PC-9 (cell line): ENCODE measurements at places on chromosomes 3 and 15. TPM values are rescaled to one million over a fixed set of nuclear protein-coding genes. Genes with fewer than 3 reads are reported as not detected.

The DLL4 gene
- total RNA-seq: 0.48 and 0.55 TPM in 2 replicates

The LMAN1L gene
- total RNA-seq: not detected in 2 replicates

The CNTN3 gene
- total RNA-seq: not detected in 2 replicates

The LRRC2 gene
- total RNA-seq: 0.08 and 0.22 TPM in 2 replicates

The SOX14 gene
- total RNA-seq: not detected in 2 replicates

The ZDHHC19 gene
- not detected in 2 replicates for total RNA-seq

The SCG3 gene
- not detected in 2 replicates for total RNA-seq

The CPNE9 gene
- total RNA-seq: not detected in 2 replicates

The NR2F2 gene
- 48.4 and 72.1 TPM in 2 replicates for total RNA-seq

The BFSP2 gene
- total RNA-seq: not detected in 2 replicates

The FAM3D gene
- not detected in 2 replicates for total RNA-seq

The FGD5 gene
- not detected in 2 replicates for total RNA-seq

The C3orf20 gene
- not detected in 2 replicates for total RNA-seq

The RETNLB gene
- total RNA-seq: not detected in 2 replicates

The CPLX3 gene
- not detected in 2 replicates for total RNA-seq

The CSTA gene
- 16.8 and 18.0 TPM in 2 replicates for total RNA-seq

The PRICKLE2 gene
- 7.9 and 9.3 TPM in 2 replicates for total RNA-seq

The SSUH2 gene
- 1.6 and 6.1 TPM in 2 replicates for total RNA-seq

The LRRC31 gene
- not detected in 2 replicates for total RNA-seq

The KLHL6 gene
- 0.04 TPM in 1 of 2 replicates, not detected in the other for total RNA-seq

The CAMK2N2 gene
- total RNA-seq: 2.2 and 2.6 TPM in 2 replicates

The TMIE gene
- total RNA-seq: 6.0 and 6.5 TPM in 2 replicates

The RIOX2 gene
- 28.3 and 33.1 TPM in 2 replicates for total RNA-seq

The SPTBN5 gene
- total RNA-seq: 2.6 and 4.2 TPM in 2 replicates

The RNU5B-1 gene
- not detected in 2 replicates for total RNA-seq

The GNL3 gene
- 82.3 and 91.2 TPM in 2 replicates for total RNA-seq

The SLC35G2 gene
- total RNA-seq: 3.1 and 5.0 TPM in 2 replicates

The CXCR6 gene
- total RNA-seq: 0.63 and 0.74 TPM in 2 replicates

The XPC gene
- total RNA-seq: 27.1 and 28.8 TPM in 2 replicates

The CYP1A2 gene
- not detected in 2 replicates for total RNA-seq

The FEZF2 gene
- not detected in 2 replicates for total RNA-seq

The ARGFX gene
- total RNA-seq: not detected in 2 replicates

The ARHGAP31 gene
- total RNA-seq: 0.48 and 0.58 TPM in 2 replicates

The HYAL1 gene
- total RNA-seq: 1.3 and 1.9 TPM in 2 replicates

The LRTM1 gene
- total RNA-seq: not detected in 2 replicates

The TUSC7 gene
- not detected in 2 replicates for total RNA-seq

The CCDC54 gene
- total RNA-seq: not detected in 2 replicates

The PEX11A gene
- total RNA-seq: 11.7 and 12.8 TPM in 2 replicates

The MYRIP gene
- not detected in 2 replicates for total RNA-seq

The GMNC gene
- total RNA-seq: not detected in 2 replicates

The ANP32A gene
- total RNA-seq: 151 and 182 TPM in 2 replicates

The REC114 gene
- total RNA-seq: not detected in 2 replicates

The IMPG2 gene
- total RNA-seq: 0.05 and 0.11 TPM in 2 replicates

The CLDN18 gene
- total RNA-seq: not detected in 2 replicates

The TGM4 gene
- total RNA-seq: 0.61 and 0.63 TPM in 2 replicates

The CDHR4 gene
- 2.0 and 3.5 TPM in 2 replicates for total RNA-seq

The TSEN2 gene
- 22.1 and 26.8 TPM in 2 replicates for total RNA-seq

The GP5 gene
- total RNA-seq: not detected in 2 replicates
